Activated CD4-positive, alpha-beta T cell treated with anti-CD3 and anti-CD28 coated beads, Interleukin-2, amount 50 U/mL, for 16 hours (primary cell): ENCODE measurements at places on chromosomes 1 and 21.
A peak's percentile ranks its signal among the peaks of the same experiment; 100 is the strongest.

GRCh38 chr1:11731691-11732283 is 4.1 kb upstream of the AGTRAP start:
- DNase-seq: no peak

- no peak for DNase-seq
These were observed 11.2 kb upstream of the IVNS1ABP start for GRCh38 chr1:185328255-185328654.

- no peak for DNase-seq
These were observed 975.7 kb upstream of the PRMT6 start for GRCh38 chr1:106080608-106081325.

GRCh38 chr1:235006132-235006721 is 122.4 kb downstream of the TOMM20 start:
- DNase-seq: peak; percentile 70

DNA sequence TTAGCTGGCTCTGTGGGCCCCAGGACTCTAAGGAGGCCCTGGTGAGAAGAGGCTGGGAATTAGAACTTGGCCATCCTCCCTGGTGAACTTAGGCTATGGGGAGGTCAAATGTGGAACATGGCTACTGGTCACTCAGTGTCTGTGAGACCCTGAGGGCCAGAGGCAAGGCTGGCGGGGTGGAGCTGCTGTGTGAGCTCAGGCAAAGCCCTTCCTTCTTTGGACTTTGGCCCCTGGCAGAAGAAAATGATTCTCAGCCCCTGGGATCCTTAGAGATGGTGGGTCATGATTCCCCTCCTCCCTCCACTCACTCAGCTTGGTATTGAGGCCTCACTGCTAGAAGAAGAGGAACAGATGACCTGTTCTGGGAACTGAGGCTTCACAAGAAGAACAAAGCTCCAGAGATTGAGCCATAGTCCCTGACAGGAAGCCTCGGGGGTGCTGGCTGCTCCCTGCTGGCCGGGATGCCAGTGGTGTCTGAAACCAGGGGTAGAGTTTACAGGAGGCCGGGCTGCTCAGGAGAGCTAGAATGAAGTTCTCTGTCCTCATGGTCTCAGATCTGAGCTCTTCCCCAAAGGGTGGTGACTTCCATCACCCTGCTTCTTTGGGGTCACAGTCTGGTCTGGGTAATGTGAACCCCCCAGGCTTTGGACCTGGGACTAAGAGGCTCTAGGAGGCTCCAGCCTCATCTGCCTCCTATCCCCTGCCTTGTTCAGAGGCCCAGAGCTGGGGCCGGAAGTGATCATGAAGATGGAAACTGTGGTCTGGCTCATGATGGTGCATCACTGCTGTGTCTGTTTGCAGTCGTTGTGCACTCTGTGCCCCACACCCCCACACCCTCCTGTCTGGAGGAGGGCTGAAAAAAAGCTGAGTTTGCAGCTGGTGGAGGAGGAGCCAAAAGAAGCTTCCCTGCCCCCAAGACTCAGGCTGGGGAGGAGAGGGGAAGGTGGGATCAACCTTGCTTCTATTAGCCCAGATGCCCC is 905 bp downstream of the BTBD19 start:
- peak; percentile 97 for DNase-seq

DNA sequence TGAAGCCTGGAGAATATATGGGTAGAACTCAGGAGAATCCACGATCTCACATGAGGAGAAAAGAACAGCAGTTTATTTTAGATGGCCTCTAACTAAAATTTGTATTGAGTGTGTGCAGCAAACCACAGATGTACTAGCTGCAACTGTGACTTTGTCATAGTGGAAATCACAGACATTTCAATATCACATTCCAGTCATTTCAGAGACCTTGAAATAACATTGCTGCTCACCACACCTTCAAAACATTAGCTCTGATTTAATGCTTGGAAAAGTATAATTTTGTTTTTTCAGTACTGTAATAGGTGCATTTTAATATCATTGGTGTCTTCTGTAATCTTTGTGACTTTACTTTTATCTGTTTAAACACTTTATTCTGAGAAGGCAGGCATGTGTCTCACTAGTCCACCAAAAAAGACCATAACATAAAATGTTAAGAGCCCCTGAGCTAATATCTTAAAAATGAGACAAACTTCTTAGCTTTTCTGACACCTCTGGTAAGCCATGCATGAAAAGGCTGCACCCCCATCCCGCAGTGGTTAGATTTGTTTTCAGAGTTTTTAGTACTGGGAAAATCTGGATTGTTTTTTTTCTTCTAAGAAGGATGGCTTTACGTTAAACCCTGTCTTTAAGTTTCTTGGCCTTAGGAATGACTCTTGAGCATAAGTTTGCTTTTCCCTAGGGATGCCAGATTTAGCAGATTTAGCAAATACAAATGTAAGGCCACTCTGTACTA is 30.1 kb downstream of the KCNJ15 start:
- no peak for DNase-seq

DNA sequence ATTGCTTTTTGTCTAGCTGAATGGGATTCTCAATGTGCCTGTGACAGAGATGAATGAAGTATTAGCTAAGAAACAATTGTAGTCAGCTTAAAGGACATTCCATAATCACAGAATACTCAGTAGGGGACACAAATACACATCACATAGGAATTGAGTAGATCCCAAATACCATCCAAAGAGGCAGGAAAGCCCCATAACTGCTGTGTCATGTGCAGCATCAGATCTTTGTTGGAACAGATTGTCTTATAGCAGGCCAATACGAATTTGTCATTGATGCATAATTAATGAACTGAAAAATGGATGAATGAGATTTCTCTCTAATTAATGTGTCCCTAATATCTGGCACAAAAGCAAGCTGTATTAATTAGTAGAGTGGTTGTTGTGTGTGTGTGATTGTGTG is 82.3 kb upstream of the S1PR1 start:
- no peak for DNase-seq

- no peak for DNase-seq
These were observed 20.5 kb downstream of the SZRD1 start for GRCh38 chr1:16387201-16388188.

- no peak for DNase-seq
These were observed 8.0 kb upstream of the EYA3 start for GRCh38 chr1:28096210-28097099.

DNA sequence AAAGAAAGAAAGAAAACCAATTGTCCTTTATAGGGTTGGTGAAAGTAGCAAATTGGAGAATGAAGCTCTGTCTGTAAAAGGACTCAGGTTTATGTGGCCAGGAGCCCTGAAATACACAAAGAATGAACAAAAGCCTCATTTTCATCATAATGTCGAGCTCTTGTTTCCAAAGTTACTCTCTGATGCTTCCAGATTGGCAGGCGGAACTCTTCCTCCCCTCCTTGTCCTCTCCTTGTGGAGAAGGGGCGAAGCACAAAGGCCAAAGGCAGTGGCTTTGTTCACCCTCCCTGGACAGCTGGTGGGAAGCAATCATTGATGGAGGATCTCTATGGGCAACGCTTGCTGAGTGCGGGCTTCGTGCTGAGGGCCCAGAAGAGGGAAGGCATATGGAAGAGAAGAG is 5.6 kb downstream of the CA6 start:
- DNase-seq: no peak

DNA sequence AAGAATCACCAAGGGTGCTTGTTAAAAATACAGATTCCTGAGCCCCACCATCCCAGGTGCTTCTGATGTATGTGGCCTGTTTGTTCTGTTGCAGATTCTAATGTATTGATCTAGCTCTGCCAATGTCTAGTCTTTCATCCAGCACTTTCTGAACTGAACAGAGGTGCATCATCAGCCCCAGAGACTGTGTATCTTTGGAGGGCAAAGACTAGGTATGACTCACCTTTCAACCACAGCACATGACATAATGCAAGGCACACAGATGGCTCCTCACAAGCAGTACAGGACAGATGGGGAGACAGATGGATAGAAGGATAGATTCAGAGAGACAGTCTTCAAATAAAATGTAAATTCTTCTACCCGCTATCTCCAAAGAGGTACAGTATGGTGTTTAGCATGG is 32.3 kb downstream of the CD58 start:
- DNase-seq: peak; percentile 86

GRCh38 chr1:246540738-246541491 is 25.1 kb downstream of the TFB2M start:
- no peak for DNase-seq

DNA sequence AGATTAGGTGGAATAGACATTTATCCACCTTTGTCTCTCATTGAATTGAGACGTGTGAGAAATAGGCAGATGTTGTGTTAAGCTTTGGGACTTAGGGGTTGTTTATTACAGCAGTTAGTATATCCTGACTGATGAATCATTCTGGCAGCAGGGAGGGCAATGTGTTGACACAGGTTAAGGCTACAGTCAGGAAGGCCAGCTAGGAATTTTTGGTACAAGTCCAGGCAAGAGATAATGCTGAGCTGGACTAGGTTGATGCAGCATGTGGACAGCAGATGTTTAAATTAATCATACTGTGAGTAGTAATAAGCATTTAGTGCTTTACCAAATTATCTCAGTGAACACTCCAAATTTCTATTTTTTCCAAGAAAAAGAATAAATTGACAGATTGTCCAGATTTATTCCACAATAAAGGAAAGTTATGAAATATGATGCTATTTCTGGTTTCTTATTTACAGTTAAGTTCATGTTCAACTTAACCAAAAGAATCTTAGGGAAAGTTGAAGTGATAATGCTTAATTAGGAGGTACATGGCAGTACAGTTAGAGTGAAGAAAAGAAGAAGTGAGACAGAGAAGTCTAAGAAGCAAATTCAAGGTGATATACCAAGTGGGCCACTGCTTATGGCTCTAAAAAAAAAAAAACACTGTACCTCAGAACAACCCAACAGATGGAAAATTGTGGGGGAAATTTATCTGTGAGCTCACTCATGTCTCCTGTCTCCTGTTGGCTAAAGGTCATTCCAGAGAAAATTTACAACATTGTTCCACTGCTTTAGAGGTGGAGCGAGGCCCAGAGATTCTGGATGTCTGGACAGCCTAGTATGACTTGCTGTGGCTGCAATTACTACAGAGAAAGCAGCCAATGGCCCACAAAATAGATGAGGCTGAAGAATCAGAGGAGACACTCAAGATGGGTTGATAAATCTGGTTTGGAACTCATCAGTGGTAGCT is 102.7 kb upstream of the C21orf91 start:
- no peak for DNase-seq

GRCh38 chr1:204313675-204314074 is 46.1 kb downstream of the PLEKHA6 start:
- DNase-seq: no peak

DNA sequence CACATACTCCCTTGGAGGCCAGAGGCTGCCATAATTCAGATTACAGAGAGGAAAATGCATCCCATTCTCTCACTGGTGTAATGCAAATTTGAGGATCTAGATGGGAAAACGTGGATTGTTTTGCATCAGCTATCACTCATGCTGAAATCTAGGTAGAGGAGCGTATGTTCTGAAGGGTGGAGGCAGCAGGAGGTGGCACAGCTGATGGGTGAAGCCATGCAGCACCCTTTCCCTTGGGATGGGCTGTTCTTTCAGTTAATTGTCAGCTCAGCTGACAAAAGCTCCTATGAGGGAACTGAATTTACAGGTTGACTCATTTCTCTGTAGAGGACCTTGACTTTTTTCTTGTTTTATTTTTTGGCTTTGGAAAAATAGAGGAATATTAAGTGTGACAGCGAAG is 41.8 kb downstream of the CAMTA1 start:
- DNase-seq: no peak

DNA sequence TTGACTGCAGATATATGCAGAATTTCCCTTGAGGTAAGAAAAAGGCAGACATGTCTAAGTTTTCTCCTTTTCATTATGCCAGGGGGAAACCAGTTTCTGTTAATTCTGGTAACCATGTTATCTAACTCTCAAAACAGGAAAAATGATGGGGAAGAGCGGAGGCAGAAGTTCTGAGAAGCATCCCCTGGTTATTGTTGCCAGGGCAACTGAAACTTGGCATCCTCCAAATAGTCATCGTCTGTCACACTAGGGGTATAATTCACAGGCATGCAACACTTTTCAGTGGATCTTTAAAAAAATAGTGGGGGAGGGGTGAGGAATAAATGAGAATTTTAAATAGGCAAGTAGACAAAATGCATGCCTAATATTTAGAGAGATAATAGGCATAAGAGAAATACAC is 715.3 kb upstream of the CXADR start:
- DNase-seq: no peak

- no peak for DNase-seq
These were observed 59.5 kb downstream of the CDK18 start for GRCh38 chr1:205563927-205564441.

GRCh38 chr21:37700641-37701202 is 215.5 kb downstream of the KCNJ6 start:
- peak; percentile 58 for DNase-seq

- no peak for DNase-seq
These were observed 8.3 kb upstream of the RUNX1 start for GRCh38 chr21:35057428-35057827.

DNA sequence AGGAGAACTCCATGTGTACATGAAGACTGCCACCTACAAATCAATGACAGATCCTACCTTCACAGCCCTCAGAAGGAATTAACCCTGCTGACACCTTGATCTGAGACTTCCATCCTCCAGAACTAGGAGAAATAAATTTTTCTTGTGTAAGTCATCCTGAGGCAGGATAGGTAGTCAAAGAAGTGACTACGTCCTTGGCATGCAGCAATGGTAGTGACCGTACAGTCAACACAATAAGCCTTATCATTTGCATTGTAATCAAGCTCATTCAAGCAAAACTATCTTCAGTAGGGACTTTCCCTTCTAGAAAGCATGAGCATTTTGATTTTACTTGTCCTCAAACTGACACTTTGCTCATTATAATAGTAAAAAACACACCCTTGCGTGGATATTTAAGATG is 64.0 kb upstream of the KCNK1 start:
- DNase-seq: no peak

- no peak for DNase-seq
These were observed 39.9 kb downstream of the CRYAA start for GRCh38 chr21:43208561-43209332.

DNA sequence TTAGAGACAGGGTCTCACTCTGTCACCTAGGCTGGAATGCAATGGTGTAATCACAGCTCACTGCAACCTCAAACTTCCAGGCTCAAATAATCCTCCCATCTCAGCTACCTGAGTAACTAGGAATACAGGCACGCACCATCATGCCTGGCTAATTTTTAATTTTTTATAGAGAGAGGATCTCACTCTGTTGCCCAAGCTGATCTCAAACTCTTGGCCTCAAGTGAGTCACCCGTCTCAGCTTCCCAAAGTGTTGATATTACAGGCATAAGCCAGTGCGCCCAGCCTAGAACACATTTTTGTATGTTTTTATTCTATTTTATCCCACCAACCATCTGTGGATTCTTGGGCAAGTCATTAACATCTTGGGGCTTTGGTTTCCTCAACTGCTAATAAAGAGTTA is 100.5 kb downstream of the AK5 start:
- no peak for DNase-seq

DNA sequence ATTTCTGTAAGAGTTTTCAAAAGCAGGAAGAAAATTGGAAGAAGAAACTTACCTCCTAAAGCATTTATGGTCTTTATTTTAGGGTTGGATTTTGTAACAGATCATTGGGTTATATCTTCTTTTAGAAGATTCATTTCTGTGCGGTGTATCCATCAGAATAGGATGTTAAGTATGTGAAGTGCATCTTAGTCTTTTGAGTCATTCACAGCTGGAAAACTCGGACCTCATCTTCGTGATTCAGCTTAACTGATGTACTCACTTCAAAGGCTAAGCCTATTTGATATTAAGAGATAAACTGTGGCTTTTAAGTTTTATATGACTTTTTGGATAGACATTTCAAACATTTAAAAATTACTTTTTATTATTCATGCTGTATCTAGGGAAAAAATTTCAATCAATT is 56.3 kb downstream of the GIPC2 start:
- no peak for DNase-seq

- no peak for DNase-seq
These were observed 160.6 kb downstream of the HMCN1 start for GRCh38 chr1:185894791-185895190.
